ENCODE measurements at places on chromosomes 11 and 22. TPM values are rescaled to one million over a fixed set of nuclear protein-coding genes. Genes with fewer than 3 reads are reported as not detected.

GRCh38 chr11:44580701-44581100 lies 15.2 kb downstream of the CD82 start:
- DNase-seq: no peak

- DNase-seq: no peak
Measured at GRCh38 chr11:126744699-126745098, 255.9 kb downstream of the KIRREL3 start.

- no peak for DNase-seq
Measured at GRCh38 chr11:1570896-1571759, 943 bp downstream of the DUSP8 start.

Gene ROBO4
- total RNA-seq: 220 TPM

DNA sequence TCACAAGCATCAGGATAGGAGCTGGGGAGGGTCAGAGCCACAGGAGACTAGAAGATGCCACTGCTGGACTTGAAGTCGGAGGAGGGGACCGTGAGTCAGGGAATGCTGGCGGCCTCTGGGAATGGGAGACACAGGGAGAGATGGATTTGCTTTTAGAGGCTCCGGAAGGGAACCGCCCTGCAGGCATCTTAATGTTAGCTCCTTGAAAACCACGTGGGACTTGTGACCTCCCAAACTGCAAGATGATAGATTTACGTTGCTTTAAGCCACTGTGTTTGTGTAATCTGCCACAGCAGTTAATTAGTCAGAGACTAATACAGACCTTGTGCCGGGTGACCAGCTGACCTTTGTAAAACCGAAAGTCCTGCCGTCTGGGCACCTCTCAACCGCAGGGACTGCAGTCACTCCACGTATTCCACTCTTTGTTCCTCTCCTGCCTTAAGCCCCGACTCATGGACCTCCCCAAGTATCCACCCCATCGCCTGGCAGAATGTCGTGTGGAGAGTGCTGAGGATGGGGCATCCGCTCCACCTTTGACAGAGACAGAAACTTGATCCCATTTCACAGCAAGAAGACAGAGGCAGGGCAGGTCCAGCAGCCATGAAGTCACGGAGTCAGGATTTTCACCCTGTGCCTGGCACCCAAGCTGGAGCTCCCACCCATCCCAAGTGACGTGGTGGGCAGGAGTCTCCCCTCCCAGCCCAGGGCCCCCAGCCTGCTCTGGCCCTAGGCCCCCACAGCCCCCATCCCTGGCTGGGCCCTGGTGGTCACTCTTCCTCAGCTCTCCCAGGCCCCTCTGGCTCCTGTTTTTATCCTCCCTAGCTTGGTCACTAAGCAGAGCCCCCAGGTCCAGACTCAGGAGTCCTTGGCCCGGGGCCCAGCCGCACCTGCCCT lies 19.4 kb upstream of the CTSD start:
- DNase-seq: no peak

GRCh38 chr11:4881860-4882500 lies at the start of gene OR51T1:
Gene OR51T1 (plus strand): TSS chr11:4881900. CDS start chr11:4881900, 0 bp downstream.
- no peak for DNase-seq

DNA sequence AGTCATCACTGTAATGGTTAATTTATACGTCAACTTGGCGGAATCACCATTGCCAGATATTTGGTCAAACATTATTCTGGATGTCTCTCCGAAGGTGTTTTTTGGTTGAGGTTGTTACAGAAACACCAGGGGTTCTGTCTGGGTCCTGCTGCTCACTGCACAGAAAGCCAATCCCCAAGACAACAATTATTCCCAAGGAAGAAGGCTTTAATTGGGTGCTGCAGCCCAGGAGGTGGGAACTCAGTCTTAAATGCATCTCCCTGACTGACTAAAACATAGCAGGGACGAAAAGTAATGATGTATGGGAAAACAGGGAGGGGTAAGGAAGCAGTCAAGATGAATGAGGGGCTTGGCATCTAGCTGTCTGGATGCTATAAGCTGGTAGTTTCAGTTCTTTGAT lies 331.3 kb downstream of the TBC1D22A start:
- no peak for DNase-seq

DNA sequence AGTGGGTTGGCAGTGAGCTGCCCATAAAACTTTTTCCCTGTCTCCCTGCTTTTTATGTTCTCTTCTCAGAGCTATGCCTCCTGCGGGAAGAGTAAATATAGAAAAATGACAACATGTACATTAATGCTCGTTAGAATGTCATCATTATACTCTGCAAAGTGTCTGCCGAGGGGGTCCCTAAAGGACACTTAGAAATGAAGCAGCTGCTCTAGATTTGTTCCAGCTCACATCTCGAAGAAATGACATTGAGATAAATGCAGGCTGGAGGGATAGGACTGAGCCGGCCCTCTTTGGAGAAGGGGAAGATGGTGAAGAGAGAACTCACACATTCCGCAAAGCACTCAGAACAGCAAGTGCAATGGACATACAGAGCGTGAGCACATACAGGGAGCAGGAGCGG lies 240.0 kb downstream of the NXPE2 start:
- DNase-seq: no peak

DNA sequence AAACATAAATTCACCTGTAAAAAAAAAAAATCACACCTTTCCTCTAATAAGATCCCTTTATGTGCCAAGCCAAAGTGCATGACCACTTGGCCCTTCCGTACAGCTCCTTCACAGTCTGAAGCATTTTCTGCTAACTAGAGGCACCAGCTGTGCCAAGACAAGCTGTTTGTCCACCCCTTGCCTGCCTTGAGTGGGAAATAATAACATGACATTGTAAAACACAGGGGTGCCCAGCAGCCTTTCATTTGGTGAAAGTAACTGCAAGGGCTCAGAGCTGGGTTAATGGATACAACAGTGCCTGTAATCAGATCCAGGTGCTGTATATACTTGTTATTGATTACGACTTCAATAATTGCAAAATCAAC lies 59.2 kb downstream of the DDIAS start:
- DNase-seq: no peak

Gene TMEM191B
- total RNA-seq: 0.92 TPM

- DNase-seq: no peak
Measured at GRCh38 chr11:96620464-96621044, 230.7 kb downstream of the JRKL start.

Gene MRGPRX2
- total RNA-seq: not detected

DNA sequence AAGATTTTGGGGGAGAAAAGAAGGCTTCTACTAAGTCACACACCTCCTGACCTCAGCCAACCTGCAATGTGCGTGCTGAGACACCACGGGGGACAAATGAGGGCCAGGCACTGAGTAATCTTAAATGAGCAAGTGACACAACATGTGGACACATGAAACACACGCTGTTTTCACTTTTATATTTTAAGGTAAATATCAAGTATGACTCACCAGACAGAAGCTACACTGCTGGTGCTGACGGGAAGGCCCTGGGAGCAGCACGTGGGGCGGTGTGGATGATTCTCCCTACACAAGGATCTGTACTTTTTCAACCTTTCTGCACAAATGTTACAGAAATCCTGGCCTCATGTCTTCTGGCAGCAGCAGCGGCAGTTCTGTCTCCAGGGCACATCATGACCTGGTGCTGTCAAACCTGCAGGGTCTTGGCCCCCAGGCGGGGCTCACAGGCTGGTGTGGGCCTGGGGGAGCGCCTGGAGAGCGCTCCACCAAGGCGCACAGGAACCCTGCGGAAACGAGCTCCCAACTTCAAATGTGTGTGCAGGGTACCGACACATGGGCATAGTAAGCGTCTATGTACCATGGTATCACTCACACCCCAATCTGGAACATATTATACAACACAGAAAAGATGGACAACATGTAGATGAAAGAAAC lies 61.7 kb downstream of the DGCR2 start:
- DNase-seq: no peak

- no peak for DNase-seq
Measured at GRCh38 chr11:15562230-15562629, 447.5 kb downstream of the INSC start.

- no peak for DNase-seq
Measured at GRCh38 chr11:128604723-128605122, 17.4 kb upstream of the ETS1 start.

DNA sequence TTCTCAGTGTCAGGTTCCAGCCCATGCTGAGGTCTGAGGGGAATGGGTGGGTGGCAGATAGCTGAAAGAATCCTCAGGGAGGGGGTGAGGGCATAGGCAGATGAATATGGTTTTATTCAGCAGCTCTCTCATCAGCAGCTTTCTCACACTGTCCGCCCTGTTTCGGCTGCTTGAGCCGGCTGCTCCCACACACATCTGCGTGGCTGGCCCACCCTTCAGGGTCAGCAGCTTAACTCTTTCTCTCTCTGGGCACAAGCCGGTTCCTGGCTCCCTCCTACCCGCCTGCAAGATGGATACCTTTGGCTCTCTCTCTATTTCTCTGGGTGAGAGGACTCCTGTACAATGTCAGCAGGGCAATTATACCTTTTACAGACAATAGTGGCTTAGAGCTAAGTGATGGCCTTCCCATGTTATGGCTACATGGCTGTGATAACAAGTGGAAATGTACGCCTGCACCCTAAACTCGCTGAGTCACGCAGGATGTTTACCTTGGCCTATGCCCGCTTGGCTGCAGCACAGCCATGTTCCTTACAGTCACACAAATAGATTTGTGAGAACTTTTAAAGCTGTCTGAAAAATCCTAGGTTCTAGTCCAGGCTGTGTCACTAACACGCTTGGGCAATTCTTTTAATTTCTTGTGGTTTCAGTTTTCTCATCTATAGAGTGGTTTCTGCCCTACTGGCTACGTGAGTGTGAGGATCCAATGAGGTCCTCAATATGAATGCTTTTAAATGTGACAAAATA lies 4.1 kb downstream of the MMP20 start:
- no peak for DNase-seq

Gene PAMR1
- not detected for total RNA-seq

- DNase-seq: peak; percentile 17
Measured at GRCh38 chr11:123188508-123189165, 6.4 kb downstream of the CLMP start.

DNA sequence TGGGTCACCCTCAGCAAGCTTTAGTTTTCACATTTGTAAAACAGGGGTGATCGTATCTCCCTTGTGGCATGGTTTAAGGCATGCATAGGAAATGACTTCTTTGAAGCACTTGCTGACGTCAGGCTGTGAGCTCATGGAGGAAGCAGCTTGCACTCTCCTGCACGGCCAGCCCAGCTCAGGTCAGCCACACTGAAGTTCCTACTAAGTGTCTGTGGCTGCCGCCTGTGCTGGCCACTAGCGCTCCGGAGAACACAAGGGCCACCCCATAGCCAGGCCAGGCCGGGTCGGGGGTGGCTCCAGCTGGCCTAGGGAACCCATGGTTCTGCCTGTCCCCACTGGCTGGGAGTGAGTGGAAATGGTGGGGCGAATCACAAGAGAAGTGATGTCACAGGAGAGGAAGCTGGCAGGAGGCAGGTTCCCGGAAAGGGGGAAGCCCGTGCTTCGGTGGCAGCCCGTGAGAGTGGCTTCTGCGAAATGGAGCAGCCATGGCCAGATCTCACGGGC lies 28.2 kb downstream of the KCTD17 start:
- peak; percentile 52 for DNase-seq

Gene MCAM
- total RNA-seq: 2,031 TPM

Gene SHISAL1
- total RNA-seq: not detected

DNA sequence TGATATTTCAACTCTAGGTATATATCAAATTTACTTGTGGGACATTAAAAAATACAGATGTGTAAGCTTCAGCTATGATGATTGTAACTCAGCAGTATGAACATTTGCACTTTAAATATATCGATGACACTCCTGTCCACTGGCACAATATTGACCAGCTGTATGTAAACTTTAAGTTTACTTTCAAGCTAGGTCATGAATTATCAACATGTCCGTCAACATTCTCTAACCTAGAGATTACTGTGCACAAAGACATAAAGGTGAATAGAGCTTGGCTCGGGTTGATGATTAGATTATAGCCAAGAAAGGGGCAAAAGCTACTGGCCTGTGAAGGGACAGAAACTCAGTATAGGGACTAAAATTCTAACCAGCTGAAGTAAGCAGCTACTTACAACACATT lies 286.6 kb downstream of the SWAP70 start:
- DNase-seq: no peak

Gene IGSF9B
- 0.07 TPM for total RNA-seq

GRCh38 chr11:125300791-125301218 lies 136.3 kb downstream of the PKNOX2 start:
- DNase-seq: peak; percentile 67

DNA sequence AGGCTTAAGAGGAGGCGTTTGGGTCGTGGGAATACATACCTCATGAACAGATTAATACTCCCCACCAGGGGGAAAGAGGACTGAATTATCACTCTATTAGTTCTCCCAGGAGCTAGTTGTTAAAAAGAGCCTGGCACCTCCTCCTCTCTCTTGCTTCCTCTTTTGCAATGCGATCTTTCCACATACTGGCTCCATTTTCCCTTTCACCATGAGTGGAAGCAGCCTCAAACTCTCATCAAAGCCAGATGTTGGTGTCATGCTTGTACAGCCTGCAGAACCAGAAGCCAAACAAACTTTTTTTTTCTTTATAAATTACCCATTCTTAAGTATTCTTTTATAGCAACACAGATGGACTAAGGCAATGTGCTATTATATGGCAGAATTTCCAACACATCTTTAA lies 258.5 kb downstream of the FAM76B start:
- no peak for DNase-seq

DNA sequence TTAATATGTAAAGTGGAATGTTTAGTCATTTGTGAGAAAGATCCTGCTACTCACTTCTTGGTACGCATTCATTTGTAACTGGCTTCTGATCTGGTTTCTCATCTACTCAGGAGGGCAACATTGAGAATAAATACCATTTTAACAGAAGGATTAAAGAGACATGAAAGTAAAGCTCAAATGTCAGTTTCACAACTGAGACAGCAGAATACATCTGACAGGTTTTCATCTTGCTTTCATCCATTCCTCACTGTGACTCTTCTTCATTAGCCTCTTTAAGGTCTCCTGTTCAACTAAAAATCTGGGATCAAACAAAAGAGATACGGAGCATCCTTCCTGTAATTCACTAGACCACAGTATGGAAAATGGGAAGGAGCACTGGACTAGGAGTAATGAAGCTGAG lies 31.4 kb upstream of the CCDC89 start:
- no peak for DNase-seq

DNA sequence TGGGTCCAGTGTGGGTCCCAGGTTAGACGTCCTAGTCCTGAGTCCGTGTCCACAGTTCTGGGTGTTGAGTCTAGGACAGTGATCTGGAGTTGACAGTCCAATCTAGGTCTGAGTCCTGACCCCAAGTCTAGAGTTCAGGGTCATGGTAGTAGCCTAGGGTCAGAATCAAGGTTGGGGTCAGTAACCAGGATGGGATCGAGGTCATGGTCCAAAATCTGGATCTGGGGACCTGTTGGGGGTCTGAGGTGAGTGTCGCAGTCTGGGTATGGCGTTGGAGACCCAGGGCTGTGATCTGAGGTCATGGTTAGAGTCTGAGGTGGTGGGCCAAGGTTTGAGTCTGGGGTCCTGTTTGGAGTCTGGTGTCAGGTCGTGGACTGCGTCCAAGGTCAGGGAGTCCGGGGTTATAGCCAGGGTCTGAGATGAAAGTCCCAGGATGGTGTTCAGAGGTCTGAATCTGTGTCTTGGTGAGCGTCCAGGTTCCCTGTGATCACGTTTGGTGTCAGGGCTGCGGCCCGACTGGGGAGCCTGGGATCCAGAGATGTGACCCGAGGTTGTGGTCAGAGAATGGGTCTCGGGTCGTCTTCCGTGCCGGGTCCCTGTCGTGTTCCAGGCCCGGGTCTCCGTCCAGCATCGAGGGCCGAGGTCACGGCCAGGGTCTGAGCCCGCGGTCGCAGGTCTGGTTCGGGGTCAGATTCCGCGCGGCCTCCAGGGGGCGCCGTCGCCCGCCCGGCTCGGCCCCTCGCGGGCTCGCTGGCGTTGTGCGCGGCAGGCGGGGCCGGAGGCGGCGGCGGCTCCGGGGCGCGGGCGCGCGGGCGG lies 432 bp upstream of the GRK2 start:
- no peak for DNase-seq

Gene PDE2A
- total RNA-seq: 25.3 TPM
